ENCODE measurements at places on chromosomes 2 and 18.

GRCh38 chr2:208698114-208698513, 291.5 kb downstream of the PTH2R start:
- no peak for DNase-seq

DNA sequence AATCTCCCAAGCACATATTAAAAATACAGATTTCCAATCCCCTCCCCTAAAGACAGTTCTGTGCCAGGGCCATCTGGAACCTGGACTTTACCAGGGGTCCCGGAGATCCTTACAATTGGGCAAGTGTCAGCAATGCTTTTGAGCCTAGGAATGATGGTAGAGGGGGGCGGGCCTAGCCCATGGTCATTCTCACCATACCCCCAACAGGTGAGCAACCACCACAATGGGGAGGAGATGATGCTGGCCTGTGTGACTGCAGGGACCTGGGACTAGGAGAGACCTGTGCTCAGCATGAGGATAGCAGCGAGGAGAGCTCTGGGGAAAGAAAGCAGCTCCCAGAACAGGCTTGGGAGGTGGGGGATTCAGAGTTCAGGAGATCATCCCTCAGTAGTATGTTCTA, 13.9 kb upstream of the ASAP2 start:
- no peak for DNase-seq

DNA sequence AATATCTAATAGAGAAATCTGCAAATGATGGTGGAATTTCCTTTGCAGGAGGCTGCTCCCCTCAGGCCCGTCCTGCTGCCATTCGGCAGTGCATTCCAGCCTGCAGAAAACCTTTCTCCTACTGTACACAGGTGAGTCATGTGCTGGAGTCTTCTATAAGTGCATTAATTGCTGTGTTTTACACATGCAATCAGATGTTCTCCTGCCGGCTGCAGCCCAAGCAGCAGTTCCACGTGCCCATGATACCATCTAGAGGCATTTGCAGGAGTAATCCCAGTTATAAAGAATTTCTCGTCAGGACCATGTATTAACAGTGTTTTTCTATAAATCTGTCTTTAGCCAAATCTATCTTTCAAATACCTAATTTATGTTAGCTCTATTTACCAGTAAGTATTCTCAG, 304.7 kb upstream of the HNMT start:
- no peak for DNase-seq

- DNase-seq = no peak
These were observed 70.3 kb upstream of the NCK2 start for GRCh38 chr2:105674401-105674800.

GRCh38 chr2:96305979-96306308, 598 bp upstream of the SNRNP200 start:
- DNase-seq = no peak

- no peak for DNase-seq
These were observed 53.2 kb downstream of the FAM168B start for GRCh38 chr2:131039908-131040660.

DNA sequence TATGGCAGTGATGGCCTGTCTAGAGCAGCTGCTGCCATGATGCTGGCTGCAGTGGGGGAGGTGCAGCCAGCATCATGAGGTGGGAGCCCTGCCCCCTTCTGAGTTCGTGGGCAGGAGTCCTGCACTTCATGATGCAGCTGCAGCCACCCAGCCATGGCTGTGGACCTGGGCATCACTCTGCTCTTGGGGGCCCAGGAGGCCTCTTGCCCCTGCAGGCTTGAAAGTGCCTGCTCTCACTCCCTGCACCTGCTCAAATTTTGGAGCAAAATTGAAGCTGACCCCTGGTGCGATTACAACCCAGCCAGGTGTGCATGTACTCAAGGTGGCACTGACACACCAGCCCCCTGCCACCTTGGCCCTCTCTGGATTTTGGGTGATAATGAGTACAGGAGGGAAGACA, 712.9 kb downstream of the NUP35 start:
- no peak for DNase-seq

GRCh38 chr2:72140621-72140960, 7.1 kb downstream of the CYP26B1 start:
- no peak for DNase-seq

- no peak for DNase-seq
These were observed 26.0 kb upstream of the C1QL2 start for GRCh38 chr2:119184512-119184911.

DNA sequence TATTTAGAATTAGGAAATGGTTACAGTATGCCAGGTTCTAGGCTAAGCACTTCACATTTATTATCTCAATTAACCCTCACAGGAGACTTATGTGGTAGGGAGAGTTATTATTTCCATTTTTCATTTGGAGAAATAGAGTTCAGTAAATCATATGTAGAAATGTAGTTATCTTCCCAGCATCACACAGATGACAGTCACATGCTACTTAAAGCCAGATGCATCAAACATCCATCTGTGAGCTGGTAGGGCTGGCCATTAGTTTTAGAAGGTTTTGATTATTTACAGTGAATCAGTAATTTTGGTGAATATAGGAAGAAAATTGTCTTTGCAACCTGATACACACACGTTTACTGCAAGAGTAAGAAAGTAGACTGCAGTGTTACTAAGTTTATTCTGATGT, 97.9 kb downstream of the RIT2 start:
- no peak for DNase-seq

GRCh38 chr2:19706332-19706731, 195.5 kb downstream of the TTC32 start:
- no peak for DNase-seq

- DNase-seq = no peak
These were observed 123.0 kb upstream of the MYO3B start for GRCh38 chr2:170054997-170055396.

GRCh38 chr18:31819925-31820229, 59.2 kb upstream of the SLC25A52 start:
- DNase-seq = no peak

DNA sequence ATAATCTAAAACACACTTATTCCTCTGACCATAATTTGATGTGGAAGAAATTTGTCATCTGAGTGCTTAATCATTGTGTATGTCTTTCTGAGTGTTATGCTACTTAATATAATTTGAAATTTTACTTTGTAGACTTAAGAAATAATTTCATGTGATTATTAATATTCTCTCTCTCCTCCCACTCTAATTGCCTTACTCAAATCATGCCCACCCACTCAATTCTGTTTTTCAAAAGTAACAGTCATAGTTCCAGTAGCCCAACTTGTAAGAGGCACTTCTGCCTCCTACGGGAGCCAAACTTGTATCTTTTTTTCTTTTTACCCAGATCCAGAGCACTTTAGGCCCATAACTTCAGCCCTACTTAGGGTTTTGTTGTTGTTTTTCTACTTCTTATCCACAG, 18.5 kb upstream of the KYNU start:
- DNase-seq = no peak

- no peak for DNase-seq
These were observed 45.1 kb downstream of the LBH start for GRCh38 chr2:30276455-30276911.

DNA sequence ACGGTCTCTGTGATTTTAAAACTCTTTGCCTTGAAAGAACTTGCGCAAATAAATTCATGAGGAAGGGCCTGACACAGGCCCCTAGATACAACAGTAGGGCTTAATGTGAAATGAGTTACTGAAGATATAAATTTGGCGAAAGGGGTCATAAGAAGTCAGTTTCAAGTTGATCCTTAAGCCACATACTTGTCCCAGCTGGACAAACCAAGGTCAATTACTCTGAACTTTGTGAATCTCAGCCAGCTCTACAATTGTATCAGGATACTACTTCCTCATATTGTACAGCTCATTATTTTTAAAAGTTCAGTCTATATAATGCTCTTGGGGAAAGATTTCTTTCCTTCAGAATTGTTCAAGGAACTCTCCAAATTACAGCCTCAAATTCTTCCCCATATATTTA, 432.8 kb downstream of the METTL4 start:
- no peak for DNase-seq

GRCh38 chr2:72204156-72204785, 56.6 kb upstream of the CYP26B1 start:
- no peak for DNase-seq
